Uterus (tissue), 4 donors: ENCODE measurements at places on chromosomes 2 and 18.

DNA sequence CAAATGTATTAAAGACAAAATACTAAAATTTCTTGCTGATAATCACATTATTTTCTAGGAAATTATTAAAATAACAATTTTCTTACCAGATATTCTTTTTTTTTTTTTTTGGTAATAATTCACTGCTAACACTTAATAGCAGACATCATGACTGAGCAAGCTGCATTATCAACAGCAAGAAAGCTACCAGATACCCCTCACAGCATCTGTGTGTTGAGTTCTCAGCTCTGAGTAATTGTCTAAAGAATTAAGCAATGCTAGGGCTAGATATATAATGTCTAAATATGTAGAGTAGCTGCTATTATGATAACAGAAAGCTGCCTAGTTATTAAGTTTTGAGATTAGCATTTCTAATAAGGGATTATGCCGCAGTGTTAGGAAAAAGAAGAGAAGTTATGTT lies 754.3 kb upstream of the PKDCC start:
- no peak for DNase-seq

DNA sequence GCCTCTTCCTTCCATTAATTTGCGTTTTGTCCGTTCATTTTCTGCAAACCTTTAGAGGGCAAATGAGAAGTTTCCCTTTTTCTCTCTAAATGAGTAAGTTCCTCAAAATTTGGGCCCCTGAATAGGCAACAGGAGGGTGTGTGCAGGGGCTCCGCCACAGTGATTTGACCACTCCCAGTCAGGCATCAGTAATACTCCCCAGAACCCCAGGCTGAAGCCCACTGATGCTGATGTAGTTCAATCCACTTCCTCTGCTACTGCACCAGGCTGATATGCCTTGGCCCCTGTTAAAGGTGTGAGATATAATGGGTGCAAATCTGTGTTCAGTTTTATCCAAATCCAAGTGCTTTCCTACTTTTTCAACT lies 1150.0 kb downstream of the RPIA start:
- no peak for DNase-seq

DNA sequence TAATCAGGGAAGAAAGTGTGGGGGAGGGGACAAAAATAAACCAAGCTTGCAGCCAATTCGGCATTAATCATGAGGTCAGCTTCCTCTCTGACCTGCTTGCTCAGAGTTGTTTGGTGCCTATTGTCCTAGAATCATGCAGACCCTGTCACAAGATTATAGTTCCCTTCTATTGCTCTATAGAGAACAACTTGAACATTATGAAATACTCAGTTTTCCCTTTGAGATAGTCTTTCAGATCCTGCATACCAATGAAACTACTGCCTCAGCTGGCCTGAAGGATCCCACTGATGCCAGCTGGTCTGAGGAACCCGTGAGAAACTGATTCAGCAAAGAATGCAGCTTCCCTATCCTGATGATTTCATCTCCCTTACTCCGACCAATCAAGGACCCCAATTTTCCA lies 955 bp upstream of the BBS5 start:
- DNase-seq: no peak

GRCh38 chr2:37748541-37748940 lies 77.1 kb upstream of the CDC42EP3 start:
- no peak for DNase-seq

DNA sequence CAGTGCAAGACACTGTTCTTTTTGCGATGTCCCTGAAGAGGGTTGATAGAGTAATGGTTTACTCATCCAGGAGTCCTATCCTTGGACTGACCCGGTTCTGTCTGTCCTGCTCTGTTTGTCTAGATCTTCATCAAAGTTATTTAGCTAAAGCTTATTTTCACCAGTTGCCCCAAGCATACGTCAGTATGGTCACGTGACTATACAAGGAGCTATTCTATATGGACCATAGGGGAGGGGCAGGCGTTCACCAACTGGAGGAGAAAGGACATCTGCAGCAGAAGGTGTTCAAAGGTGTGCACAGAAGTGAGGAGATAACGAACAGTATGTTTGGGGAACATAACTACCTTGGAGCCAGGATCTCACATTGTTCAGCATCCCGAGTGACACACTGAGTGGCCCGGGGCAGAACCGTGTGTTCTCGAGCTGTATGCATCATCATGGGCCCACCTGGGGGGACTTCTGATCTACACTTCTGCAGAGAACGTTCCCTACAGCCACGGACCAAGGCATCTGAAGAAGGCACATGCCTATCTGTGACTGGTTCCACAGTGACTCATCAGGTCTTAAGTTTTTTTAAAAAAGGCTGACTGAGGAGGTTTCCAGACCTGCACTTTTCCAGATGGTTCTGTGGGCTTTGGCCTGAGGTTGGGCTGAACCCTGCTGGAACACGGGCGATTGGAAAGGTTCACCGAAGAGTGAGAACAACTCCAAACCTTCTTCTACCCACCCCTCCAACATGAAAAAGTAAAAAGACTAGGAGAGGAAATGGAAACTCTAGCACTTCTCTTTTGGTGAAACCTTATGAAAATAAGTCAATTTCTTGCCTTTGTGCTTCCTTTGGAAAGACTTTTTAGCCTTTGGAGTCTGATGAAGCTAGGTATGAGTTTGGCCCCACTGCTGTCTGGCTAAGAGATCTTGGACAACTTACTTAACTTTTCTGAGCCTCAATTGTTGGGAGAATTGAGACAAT lies 68.6 kb upstream of the YWHAQ start:
- no peak for DNase-seq

- DNase-seq: no peak
These were observed 6.5 kb downstream of the CYS1 start for GRCh38 chr2:10073706-10074105.

GRCh38 chr2:99598441-99598840 lies 108.6 kb upstream of the REV1 start:
- DNase-seq: no peak
